ENCODE measurements at places on chromosomes 6 and 20. TPM values are rescaled to one million over a fixed set of nuclear protein-coding genes. Genes with fewer than 3 reads are reported as not detected.

Gene HAO1
- total RNA-seq = 0.09 TPM

Gene PPP1R14C
- total RNA-seq = 1.1 TPM

GRCh38 chr6:155890409-155890808 is 434.8 kb upstream of the NOX3 start:
- H3K4me1 ChIP-seq = peaks cover 59% of the 10 kb centered on the region
- no peak overlapping the region for H3K27ac ChIP-seq
- H3K4me3 ChIP-seq = no peak overlapping the region
- no peaks in the 10 kb centered on the region for H3K27me3 ChIP-seq

Gene BCAS1
- total RNA-seq = 0.25 TPM

Gene MMP24
- 7.2 TPM for total RNA-seq

Gene CDKAL1
- total RNA-seq = 21.6 TPM

- no peaks in the 10 kb centered on the region for H3K36me3 ChIP-seq
- no peaks in the 10 kb centered on the region for H3K27me3 ChIP-seq
- H3K27ac ChIP-seq = no peak overlapping the region
- no peak overlapping the region for H3K4me3 ChIP-seq
Measured at GRCh38 chr20:24084281-24084680, 95.7 kb upstream of the GGTLC1 start.

GRCh38 chr20:38979842-38980241 is 17.7 kb downstream of the DHX35 start:
- H3K27ac ChIP-seq = no peak overlapping the region
- no peak for DNase-seq
- H3K27me3 ChIP-seq = no peaks in the 10 kb centered on the region
- no peak overlapping the region for H3K4me3 ChIP-seq
- H3K36me3 ChIP-seq = peaks cover 10% of the 10 kb centered on the region

- no peak overlapping the region for H3K27ac ChIP-seq
- no peak for DNase-seq
- H3K4me3 ChIP-seq = no peak overlapping the region
- H3K27me3 ChIP-seq = no peaks in the 10 kb centered on the region
Measured at GRCh38 chr6:9233686-9234085, 798.3 kb upstream of the SLC35B3 start.

Gene DYNLT2
- total RNA-seq = 1.5 TPM

DNA sequence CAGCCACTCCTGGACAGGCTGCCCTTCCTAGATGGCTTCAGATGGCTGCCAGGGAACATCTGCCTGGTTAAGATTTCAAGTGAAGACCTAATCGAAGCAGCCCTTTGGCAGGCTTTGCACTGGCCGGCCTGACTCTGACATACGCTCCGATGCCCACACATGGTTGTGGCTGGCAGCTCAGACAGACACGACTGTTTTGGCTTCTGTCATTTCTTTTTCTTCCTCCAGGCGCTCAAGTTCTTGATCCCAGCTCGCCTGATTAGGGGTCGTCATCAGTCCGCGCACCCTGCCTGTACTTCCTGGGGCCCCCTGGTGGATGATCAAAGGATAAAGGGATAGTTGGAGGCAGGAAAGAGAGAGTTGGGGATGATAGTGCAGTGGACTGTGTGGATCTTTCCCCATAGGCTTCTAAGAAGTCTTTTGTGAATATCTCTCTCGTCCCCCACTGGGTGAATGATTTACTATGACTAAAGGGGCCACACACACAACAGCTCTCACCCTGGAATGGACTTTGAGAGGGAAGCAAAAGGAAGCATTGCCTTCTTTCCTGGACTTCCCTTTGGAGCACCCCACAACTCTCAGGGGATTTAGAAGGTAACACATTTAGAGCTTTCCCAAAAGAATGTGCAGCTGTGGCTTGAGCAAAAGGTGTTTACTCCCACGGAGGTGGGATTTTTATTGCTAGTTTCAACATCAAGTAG is 21.4 kb upstream of the TRAM2 start:
- H3K27ac ChIP-seq = peak overlapping the region; percentile 34
- no peaks in the 10 kb centered on the region for H3K27me3 ChIP-seq
- H3K4me3 ChIP-seq = peak overlapping the region; percentile 43
- peaks cover 22% of the 10 kb centered on the region for H3K4me1 ChIP-seq
- no peaks in the 10 kb centered on the region for H3K36me3 ChIP-seq

DNA sequence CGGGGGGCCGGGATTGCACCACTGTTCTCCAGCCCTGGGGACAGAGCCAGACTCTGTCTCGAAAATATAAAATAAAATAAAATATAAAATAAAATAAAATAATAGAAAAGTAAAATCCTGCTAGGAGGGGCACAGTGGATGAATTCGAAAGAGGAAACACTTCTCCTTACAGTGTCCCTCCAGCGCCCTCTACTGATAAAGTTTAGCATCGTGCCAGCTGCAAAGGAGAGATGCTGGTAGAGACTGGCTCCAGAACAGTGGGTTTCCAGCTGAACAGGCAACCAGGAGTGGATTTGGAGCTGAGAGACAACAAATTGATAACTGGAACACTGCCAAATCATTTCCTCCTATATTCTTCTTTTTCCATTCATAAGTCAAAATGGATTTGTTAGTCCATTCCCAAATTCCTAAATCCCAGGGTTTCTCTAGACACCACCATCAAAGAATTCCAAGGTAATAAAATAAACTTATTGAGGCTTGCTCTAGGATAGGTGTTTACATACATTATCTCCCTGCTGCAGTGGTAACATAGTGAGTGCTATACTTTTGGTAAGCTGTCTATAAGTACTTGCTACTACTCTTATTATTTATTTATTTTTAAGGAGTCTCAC is 31.7 kb upstream of the TBPL1 start:
- peak; percentile 87 for DNase-seq
- H3K27me3 ChIP-seq = no peaks in the 10 kb centered on the region
- H3K4me3 ChIP-seq = no peak overlapping the region
- H3K36me3 ChIP-seq = no peaks in the 10 kb centered on the region
- H3K27ac ChIP-seq = no peak overlapping the region
- peaks cover 27% of the 10 kb centered on the region for H3K4me1 ChIP-seq

- H3K27ac ChIP-seq = no peak overlapping the region
- peaks cover 6% of the 10 kb centered on the region for H3K4me1 ChIP-seq
- DNase-seq = no peak
- no peaks in the 10 kb centered on the region for H3K36me3 ChIP-seq
- H3K27me3 ChIP-seq = no peaks in the 10 kb centered on the region
- no peak overlapping the region for H3K4me3 ChIP-seq
Measured at GRCh38 chr20:20084296-20084752, 32.0 kb downstream of the CFAP61 start.

GRCh38 chr6:144344646-144345045 is 59.5 kb downstream of the UTRN start:
- peak overlapping the region; percentile 90 for H3K27ac ChIP-seq
- no peak for DNase-seq
- H3K36me3 ChIP-seq = peaks cover 4% of the 10 kb centered on the region
- peaks cover 67% of the 10 kb centered on the region for H3K4me1 ChIP-seq
- H3K4me3 ChIP-seq = no peak overlapping the region

Gene SEL1L2
- 0.37 TPM for total RNA-seq

DNA sequence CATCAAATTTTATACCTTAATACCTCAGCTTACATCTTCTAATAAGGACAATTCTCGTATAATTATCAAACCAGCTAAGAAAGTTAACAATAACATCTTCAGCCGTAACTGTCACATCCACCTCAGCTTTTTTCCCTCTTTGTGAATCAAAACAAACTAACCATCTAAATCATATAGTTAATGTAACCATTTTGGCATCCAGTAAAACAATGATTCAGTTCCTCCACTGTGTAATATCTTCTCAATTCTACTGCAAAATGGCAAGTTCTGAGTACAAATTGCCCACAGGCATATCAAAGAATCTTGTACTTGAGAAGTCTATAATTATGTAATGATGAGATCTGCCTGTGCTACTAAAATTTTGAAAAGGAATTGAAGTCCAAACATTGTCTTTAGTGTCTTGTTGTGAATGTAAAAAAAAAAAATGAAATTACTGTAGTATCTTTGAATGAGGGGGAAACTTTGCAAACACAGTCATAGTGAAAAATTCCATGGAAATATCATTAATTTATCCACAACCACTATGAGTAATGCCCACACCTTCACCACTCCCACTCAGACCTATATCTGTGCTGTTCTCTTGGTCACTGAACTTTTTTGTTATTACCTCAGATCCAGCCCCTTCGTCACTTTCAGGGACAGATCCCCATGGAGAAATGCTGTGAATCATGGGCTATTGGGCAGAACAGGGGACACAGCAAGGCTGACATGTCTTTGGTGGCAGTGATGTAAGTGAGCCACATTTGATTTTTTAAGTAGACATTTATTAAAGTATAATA is 178.6 kb upstream of the RAB32 start:
- no peak overlapping the region for H3K27ac ChIP-seq
- no peaks in the 10 kb centered on the region for H3K4me1 ChIP-seq
- H3K4me3 ChIP-seq = no peak overlapping the region
- H3K27me3 ChIP-seq = no peaks in the 10 kb centered on the region

Gene NRSN2
- total RNA-seq = 23.3 TPM

Gene PLCB1
- 17.5 TPM for total RNA-seq

- no peaks in the 10 kb centered on the region for H3K36me3 ChIP-seq
- no peak overlapping the region for H3K27ac ChIP-seq
- H3K4me1 ChIP-seq = no peaks in the 10 kb centered on the region
- H3K27me3 ChIP-seq = no peaks in the 10 kb centered on the region
- DNase-seq = peak; percentile 51
Measured at GRCh38 chr20:36179170-36179945, 24.8 kb downstream of the EPB41L1 start.

GRCh38 chr6:170473301-170473717 is 79.8 kb downstream of the PSMB1 start:
- H3K27ac ChIP-seq = no peak overlapping the region
- no peaks in the 10 kb centered on the region for H3K4me1 ChIP-seq
- no peak overlapping the region for H3K4me3 ChIP-seq
- H3K27me3 ChIP-seq = no peaks in the 10 kb centered on the region
- DNase-seq = no peak
- H3K36me3 ChIP-seq = peaks cover 10% of the 10 kb centered on the region

Gene RAE1
- 31.3 TPM for total RNA-seq

- H3K4me1 ChIP-seq = peaks cover 8% of the 10 kb centered on the region
- no peaks in the 10 kb centered on the region for H3K36me3 ChIP-seq
- no peak overlapping the region for H3K4me3 ChIP-seq
- no peak overlapping the region for H3K27ac ChIP-seq
Measured at GRCh38 chr20:64105846-64106434, 1.4 kb downstream of the NPBWR2 start.

DNA sequence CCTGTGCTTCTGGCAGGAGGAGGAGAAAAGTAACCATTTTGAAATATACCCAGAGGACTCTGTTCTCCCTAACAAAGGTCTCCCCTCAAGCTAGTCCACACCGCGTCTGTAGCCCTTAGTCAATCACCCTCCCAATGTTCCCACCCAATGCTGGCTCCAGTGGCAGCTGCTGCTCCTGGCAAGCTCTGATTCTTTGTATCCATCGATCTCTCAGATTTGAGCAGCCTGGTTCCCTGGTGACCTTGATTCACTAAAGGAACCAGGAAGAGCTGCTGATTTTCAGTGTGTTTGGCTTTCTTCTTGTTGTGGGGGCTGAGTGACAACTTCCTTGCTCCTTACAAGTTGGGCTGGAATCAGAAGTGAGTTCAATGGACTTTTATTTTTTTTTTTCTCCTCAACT is 68.5 kb downstream of the FOXC1 start:
- no peak overlapping the region for H3K27ac ChIP-seq
- no peaks in the 10 kb centered on the region for H3K27me3 ChIP-seq
- no peaks in the 10 kb centered on the region for H3K4me1 ChIP-seq
- H3K4me3 ChIP-seq = no peak overlapping the region
- no peaks in the 10 kb centered on the region for H3K36me3 ChIP-seq
- no peak for DNase-seq

All from WTC11 (cell line).